GM18507 (cell line): ENCODE measurements at places on chromosomes 16 and 17.

- no peak for DNase-seq
These were observed 360.3 kb upstream of the KIF2B start for GRCh38 chr17:53462393-53462811.

DNA sequence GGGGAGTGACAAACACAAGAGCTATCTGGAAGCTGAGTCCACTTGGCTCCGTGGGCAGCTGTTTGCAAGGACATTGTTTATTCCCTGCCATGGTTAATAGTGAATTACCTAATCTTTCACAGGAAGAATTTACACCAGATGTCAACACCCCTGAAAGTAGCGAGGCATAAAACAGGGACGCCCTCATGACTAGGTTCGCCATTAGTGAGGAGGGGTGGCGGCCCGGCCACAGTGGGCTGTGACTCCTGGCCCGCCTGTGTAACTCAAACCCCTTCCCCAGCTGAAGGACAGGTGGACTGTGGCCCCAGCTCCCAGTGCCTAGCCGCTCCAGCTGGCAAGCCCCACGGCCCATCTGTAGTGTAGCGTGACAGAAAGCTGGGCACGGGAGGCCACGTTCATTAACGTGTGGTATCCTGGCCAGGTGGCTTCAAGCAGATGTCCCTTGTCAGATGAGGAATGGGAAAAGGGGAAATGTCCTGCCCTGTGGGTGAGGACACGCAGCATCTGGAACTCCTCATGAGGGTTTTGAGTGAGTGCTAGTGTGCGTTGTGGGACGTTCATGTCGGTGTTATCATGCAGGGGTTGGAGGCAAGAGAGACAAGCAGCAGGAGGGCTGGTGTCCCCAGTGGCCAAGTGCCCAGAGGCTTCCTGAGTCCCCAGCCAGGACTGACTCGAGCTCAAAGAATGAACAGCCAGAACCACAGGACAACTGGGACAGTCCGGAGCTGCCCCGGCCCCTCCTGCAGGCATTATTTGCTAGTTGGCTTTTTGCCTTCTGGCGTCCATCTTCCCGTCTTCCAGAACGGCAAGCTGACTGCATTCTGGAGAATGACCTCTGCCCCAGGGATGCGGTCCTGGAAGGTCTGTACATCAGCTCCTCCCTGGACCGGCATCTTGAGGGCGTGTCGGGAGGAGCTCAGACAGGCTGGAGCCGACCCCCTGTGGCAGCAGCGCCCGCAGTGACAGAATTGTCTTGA lies 19.2 kb downstream of the KDM8 start:
- DNase-seq, result no peak

- no peak for DNase-seq
These were observed 42.6 kb downstream of the TENT4B start for GRCh38 chr16:50195756-50196155.

DNA sequence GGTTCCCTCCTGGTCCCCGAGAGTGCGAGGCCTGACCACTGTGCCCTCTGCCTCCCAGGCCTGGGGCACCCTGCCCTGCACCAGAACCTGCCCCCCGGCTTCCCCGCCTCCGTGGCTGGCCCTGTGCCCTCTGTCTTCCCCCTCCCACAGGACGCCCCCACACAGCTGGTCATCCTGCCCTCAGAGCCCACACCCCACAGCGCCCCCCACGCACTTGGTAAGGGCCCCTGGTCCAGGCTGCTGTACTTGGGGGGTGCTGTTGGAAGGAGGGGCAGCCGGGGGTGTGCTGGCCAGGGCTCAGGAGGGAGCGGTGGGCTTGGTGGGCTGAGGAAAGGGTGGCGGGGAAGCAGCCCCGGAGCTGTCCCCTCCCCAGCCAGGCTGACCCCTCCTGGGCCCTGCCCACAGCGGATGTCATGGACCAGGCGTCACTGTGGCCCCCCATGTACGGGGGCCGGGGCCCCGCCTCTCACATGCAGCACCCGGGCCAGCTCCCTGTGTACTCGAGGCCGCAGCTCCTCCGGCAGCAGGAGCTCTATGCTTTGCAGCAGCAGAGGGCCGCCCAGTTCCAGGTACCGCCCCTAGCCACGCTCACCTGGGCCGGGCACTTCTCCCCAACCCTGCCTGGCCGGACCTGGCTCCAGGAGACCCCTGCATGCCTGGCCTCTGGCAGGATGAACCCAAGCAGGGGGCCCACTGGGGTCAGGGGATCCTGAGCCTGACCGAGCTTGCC lies 49.5 kb downstream of the BAHCC1 start:
- DNase-seq, result no peak

- no peak for DNase-seq
These were observed 11.4 kb downstream of the KRABD2 start for GRCh38 chr17:8365143-8365542.

DNA sequence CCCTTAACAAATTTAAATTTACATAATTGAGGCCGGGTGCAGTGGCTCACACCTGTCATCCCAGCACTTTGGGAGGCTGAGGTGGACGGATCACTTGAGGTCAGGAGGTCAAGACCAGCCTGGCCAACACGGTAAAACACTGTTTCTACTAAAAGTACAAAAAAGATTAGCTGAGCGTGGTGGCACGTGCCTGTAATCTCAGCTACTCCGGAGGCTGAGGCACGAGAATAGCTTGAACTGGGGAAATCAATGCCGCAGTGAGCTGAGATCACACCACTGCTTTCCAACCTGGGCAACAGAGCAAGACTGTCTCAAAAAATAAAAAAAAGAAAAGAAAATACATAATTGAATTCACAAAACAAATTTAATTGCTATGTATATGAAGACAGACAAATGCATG lies 56.3 kb upstream of the KIFC3 start:
- no peak for DNase-seq

GRCh38 chr16:49809062-49809461 lies 46.9 kb downstream of the ZNF423 start:
- no peak for DNase-seq

DNA sequence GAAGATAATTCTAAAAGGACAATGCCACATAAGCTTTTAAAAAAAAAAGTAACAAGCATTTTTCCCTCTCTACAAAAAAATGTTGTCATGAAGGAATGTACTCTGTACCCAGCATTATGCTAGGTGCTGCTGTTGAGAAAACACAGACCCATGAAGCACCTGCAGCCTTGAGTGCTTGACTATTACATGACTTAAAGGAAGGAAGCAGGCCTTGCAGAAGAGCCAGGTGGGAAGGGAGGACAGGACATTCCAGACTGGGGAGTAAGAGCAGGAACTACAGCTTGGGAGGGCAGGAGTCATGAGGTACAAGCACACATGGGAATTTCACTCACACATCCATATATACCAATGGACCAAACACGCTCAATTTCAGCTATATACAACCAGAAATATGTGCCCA lies 3.8 kb downstream of the MYO1D start:
- no peak for DNase-seq
